Amygdala (tissue), 56 donors: ENCODE measurements at places on chromosomes 16 and 17.
A peak's percentile ranks its signal among the peaks of the same experiment; 100 is the strongest.

DNA sequence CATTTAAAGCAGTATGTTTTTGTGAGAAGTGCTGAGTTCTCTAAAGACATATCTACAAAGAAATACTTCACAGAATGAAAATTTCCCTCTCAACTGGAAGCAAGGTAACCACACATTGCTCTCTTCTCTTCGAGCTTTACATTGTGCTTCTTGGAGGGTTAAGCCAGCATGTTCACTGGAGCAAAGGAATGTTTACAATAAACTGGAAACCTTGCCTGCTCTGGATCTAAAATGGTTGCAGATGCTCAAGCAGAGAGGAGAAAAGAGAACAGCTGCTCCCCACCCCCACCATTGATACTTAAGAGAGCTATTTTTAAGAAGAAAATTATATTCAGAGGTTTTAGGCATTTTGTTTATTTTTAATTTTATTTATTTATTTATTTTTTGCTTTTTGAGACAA lies 213.1 kb downstream of the CEP112 start:
- no peak for DNase-seq

DNA sequence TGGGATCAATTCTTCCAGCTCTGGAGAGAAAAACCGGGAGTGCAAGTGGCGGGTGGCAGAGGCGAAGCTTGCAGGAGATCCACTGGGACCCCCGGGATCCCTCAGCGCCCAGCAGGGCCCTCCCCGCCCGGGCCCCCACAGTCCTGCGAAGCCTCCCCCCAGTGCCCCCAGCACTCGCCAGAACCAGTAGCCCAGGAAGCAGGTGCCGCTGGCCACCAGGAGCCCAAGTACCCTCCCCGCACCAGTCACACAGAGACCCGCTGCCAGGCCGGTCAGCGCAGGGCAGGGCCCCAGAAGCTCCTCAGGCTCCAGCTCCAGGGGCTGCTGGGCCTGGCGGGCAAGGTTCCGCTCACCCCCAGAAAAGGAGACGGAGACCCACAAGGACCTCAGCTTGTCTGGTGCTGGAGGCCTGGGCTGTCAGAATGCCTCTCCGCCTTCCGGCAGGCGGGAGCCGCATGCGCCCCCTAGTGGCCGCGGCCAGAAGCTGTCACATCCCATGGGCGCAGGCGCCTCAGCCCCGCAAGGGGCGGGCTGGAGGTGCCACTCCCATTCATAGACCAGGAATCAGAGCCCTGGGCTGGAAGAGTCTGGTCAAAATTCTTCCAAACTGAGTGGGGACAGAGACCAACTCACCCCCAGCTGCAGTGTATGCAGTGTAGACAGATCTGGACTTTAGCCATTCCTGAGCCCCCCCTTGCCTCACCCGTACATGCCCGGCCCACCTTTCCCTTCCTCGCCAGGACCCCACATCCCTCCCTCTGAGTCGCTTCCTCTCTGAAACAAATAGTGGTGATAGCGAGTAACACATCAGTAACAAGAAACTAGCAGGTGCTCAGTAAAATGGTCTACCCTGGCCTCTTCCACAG lies 1002.3 kb downstream of the KCNJ18 start:
- DNase-seq, result no peak

DNA sequence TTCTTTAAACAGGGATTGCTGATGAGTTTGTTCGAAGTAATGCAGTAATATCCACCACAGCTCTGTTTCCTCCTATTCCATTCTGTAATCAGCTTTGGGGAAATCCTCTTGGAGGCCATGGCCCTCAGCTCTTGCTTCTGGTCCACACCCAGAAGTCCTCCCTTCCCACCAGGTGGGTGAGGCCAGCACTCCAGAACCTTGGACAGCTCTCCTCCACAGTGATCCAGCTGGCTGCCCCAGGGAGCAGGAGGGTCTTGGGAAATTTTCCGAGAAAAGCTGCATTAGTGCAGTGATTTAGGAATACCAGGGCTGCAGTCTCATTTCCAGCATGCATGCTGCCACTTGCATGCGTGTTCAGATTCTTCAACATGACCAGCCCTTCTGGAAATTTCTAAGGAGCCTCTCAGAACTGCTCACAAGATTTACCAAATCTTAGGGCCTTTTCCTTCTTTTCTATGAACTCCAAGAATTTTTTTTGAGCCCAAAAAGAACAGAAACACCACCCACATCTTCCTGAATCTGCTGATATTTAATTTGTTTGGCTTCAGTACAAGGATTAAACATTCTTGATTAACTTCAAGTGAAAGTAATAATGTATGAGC lies 4.2 kb downstream of the SMPD3 start:
- no peak for DNase-seq

- DNase-seq, result no peak
These were observed 4.9 kb downstream of the PER1 start for GRCh38 chr17:8147141-8147804.

GRCh38 chr17:21535686-21536375 lies 156.5 kb upstream of the KCNJ18 start:
- DNase-seq, result no peak

- DNase-seq, result no peak
These were observed 2.9 kb upstream of the MEIOB start for GRCh38 chr16:1874854-1875253.

- DNase-seq, result no peak
These were observed 32.2 kb upstream of the CACNG4 start for GRCh38 chr17:66932311-66932710.

- no peak for DNase-seq
These were observed 10.8 kb downstream of the TAX1BP3 start for GRCh38 chr17:3657588-3657869.

- no peak for DNase-seq
These were observed 254.4 kb downstream of the C16orf95 start for GRCh38 chr16:87062569-87063442.

DNA sequence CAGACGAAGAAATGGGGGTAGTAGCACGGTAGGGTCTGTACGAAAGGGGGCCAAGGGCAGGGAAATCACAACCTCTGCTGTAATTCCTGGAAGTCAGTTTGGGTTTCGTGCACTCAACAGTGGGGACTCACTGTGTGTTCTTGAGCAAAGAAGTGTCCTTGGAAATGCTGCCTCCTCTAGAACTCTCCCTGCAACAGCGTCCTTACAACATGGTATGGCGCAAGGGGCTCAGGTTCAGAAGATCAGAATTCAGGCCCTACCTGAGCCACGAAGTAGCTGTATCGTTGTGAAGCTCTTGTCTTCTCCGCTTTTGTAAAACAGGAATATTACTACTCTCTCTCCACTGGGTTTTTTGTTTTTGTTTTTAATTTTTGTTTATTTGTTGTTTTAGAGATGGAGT lies 106.2 kb upstream of the CLEC3A start:
- DNase-seq, result no peak

DNA sequence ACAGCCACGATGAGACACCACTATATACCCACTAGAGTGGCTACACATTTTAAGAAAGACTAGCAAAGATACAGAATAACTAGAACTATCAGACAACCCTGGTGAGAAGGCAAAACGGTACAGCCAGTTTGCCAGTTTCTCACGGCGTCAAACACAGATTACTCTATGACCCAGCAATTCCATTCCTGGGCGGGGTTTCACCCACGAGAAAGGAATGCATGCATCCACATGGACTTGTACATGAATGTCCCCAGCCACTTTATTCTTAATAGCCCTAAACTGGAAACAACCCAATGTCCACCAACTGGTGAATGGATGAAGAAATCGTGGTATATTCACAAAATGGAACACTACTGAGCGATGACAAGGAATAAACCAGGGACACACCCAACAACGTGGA lies 74.5 kb downstream of the MYH10 start:
- no peak for DNase-seq

- DNase-seq, result no peak
These were observed 963.1 kb upstream of the GOT2 start for GRCh38 chr16:59697236-59697635.

DNA sequence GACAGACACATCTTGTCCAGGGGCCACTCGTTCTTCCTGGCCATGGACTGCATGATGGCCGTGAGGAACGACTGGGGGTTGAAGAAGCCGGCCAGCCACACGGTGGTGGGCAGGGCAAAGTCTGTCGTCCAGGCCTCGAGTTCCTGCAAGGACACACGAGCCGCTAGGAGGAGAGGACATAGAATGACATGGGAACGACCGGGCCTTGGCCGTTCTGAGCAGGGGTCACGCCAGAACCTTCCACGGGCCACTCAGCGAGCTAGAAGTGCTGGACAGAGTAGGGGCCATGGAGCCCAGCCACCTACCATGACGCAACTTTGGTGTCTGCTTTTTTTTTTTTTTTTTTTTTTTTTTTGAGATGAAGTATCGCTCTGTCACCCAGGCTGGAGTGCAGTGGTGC lies 47.0 kb downstream of the PGS1 start:
- no peak for DNase-seq

DNA sequence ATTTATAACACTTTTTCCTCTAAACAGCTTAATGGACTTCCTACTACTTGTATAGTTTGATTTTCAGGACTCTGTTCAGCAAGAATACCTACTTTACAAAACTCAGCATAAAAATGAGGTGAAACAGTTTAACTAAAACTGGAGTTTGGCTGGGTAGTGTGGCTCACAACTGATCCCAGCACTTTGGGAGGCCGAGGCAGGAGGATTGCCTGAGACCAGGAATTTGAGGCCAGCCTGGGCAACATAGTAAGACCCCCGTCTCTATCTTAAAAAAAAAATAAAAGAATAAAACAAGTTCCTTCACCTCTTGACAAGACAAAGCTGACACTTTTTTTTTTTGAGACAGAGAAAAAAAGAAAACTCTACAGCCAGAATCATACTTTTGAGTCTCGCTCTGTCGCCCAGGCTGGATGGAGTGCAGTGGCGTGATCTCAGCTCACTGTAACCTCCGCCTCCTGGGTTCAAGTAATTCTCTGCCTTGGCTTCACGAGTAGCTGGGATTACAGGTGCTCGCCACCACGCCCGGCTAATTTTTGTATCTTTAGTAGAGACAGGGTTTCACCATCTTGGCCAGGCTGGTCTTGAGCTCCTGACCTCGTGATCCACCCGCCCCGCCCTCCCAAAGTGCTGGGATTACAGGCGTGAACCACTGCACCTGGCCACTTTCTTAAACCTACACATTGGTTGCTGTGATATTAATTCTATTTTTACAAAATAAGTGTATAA lies 2.6 kb downstream of the PDF start:
- no peak for DNase-seq

DNA sequence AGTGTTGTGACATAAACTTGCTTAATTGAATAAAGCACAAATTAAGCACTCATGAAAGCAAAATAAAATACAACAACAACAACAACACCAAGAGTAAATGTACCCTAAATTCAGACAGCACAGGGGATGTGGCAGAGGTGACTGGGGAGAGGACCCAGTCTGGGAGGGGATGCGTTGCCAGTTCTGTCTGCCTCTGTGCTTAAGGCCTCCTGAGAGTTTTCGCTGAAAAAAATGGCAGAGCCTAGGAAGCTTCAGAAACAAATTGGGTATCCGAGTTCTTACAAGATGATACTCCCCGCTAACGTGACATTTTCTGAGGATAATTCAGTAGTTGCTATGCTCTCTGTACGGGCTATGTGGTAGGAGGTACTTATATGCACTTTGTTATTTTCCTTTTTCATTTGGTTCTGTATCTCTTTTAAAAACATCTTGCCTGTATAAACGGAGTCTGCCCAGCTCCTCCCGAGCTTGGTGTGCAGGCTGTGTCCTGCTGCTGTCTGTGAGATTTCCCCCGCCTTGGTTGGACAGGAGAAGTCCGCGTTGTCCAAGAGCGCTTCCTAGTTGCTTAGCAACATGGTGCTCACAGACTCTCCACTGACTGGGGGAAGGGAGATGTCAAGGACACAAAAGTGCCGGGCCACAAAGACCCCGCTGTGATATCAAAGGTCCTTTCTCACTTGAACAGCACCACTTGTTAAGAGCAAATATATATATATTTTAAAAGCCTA lies 134.2 kb upstream of the CPHXL start:
- peak; percentile 24 for DNase-seq

GRCh38 chr17:68694791-68695485 lies 93.8 kb upstream of the FAM20A start:
- DNase-seq, result no peak

DNA sequence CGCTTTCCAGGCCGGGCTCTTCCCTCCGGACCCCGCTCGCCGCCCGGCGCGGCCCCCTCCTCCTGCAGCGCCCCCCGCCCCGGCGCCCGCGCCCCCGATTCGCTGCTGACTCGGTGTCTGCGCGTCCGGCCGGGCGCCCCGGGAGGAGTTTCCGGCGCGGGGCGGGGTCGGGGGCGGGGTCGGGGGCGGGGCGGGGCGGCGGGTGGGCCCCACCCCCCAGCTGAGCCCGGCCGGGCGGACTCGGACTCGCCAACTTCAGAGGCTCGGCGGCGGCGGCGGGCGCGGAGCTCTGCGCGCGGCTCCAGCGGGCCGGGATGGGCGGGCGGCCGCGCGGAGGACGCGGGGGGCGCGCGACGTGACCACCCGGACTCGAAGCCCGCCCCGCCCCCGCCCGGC lies at the start of gene METRNL:
Gene METRNL (plus strand): TSS at position 258 of the 396 bp plus-strand sequence. CDS start 207 bp downstream, outside the sequence.
- DNase-seq, result peak; percentile 66
